Hypothalamus (tissue), 51 donors: ENCODE measurements at places on chromosomes 7 and 10.

- no peak for DNase-seq
Measured at GRCh38 chr7:77266291-77266794, 66.7 kb upstream of the FGL2 start.

- no peak for DNase-seq
Measured at GRCh38 chr10:28805390-28805789, 128.1 kb downstream of the BAMBI start.

DNA sequence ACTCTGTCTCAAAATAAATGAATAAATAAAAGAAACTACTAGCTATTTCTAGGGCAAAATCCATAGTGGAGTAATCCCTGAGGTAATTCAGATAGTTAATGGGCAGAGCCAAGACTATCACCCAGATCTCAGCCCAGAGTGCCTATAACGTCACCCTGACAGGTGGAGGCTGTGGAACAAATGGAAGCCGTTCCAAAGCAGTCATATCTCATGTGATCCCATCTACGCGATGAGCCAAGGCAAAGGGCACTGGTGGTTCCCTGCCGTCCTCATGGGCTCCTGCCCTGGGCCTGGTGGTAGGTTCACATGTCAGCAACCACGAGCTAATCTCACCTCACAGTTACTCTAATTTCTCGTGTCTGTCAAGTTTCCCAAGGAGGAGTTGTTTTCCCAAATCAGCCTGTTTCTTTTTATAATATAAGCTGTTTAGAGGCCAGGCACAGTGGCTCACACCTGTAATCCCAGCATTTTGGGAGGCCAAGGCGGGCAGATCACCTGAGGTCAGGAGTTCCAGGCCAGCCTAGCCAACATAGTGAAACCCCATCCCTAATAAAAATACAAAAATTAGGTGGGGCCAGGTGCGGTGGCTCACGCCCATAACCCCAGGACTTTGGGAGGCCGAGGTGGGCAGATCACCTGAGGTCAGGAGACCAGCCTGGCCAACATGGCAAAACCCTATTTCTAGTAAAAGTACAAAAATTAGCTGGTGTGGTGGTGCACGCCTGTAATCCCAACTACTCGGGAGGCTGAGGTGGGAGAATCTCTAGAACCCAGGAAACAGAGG, 22.5 kb upstream of the ASCC1 start:
- DNase-seq = no peak

GRCh38 chr10:47329855-47330254, 7.6 kb downstream of the GDF2 start:
- no peak for DNase-seq

GRCh38 chr10:97463363-97464132, 17.6 kb downstream of the ZDHHC16 start:
- peak; percentile 41 for DNase-seq

DNA sequence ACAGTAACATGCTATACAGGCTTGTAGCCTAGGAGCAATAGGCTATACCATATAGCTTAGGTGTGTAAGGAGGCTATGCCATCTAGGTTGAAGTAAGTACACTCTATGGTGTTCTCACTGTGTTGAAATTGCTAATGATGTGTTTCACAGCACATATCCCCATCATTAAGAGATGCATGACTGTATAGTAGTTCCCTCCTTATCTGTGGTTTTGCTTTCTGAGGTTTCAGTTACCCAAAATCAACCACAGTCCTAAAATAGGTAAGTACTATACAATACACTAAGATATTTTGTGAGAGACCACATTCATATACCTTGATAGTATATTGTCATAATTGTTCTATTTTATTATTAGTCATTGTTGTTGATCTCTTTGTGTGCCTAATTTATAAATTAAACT, 12.7 kb downstream of the FZD1 start:
- DNase-seq = no peak

DNA sequence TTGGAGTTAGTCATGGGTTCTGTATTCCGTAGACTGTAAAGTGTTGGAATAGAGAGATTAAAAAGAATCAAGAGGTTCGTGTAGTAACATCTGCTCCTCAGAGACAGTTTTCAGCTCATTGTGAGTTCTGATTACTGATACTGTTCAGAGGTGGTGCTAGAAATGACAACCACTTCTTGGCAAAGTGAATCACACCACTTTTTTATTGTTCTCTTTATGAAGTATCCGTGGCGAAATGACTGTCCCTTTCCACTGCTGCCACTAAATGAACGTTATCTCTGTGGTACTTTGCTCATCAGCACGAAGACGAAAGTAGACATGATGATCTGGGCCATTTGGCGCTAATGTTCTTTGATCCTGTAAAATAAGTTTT, 860 bp downstream of the RPP30 start:
- DNase-seq = no peak

DNA sequence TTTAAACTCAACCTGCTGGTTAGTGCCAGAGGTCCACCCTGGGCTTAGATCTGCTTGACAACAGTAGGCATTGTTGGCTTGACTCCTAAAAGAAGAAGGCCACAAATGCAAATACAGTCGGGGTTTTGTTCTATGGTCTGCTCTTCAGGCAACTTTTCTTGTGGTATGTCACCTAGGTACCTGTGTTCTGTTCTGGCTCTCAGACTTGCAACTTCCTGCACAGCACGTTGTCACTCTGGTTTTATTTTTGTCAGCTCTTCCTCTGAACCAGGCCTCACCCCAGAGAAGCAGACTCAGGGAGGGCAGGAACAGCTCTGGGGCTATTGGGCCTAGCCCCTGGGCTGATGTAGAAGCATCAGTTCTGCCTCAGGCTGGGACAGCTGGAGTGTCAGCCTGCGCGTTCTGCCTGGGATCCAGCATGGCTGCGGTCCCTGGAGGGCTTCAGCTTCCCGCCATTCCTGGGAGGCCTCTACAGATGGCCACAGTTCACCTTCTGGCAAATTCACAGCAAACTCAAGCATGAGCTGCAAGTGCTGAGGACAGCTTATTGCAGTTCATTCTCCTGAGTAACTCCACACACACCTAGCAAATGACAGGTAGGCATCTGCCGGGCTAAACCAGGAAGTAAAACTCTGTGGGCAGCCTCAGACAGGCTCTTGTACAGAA, 11.0 kb upstream of the PDCD4 start:
- no peak for DNase-seq

- no peak for DNase-seq
Measured at GRCh38 chr10:29470843-29471543, 163.8 kb downstream of the SVIL start.

- peak; percentile 28 for DNase-seq
Measured at GRCh38 chr10:1737222-1738061, at the start of gene ADARB2. Gene ADARB2 (minus strand): TSS chr10:1737525.

- no peak for DNase-seq
Measured at GRCh38 chr10:23191764-23192711, at the start of gene PTF1A. Gene PTF1A (plus strand): TSS chr10:23192312. CDS start chr10:23192531, 219 bp downstream.

- no peak for DNase-seq
Measured at GRCh38 chr10:18601321-18601720, 50.1 kb downstream of the NSUN6 start.

- DNase-seq = no peak
Measured at GRCh38 chr7:120360918-120361317, 87.9 kb downstream of the KCND2 start.

DNA sequence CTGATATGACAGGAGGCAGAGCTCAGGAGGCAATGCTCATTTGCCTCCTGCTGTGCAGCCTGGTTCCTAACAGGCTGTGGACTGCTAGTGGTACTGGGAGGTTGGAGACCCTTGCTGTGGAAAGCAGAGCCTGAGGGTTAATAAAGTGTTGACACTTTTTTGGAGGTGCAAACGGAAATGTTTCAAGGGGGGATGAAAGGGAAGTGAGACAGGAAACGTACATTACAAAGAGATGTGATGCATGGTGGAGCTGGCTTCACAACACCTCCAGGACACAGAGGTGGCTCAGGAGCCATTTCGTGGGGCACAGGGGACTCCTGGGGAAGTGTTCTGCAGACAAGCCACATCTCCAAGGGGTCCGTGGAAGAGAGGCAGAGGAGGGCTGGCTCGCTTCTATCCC, 137.6 kb upstream of the SVIL start:
- no peak for DNase-seq

DNA sequence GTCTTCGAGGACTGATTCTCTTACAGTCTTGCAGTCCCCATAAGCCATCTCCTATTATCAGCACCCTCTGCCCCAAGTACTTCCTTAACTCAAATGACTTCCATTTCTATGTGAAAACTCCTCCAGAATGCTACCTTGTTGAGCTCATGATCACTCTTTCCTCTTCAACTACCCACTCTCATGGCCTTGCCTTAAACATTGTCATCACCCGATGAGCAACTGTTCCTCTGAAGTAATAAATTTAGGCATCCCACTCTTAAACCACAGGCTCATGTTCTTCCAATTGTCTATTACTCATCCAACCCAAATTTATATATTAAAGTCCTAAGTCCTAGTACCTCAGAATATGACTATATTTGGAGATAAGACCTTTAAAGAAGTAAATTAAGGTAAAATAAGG, 152.9 kb downstream of the C1GALT1 start:
- DNase-seq = no peak

- no peak for DNase-seq
Measured at GRCh38 chr10:79137826-79138225, 69.1 kb downstream of the ZMIZ1 start.

GRCh38 chr7:73723813-73724212, 4.3 kb upstream of the STX1A start:
- no peak for DNase-seq

DNA sequence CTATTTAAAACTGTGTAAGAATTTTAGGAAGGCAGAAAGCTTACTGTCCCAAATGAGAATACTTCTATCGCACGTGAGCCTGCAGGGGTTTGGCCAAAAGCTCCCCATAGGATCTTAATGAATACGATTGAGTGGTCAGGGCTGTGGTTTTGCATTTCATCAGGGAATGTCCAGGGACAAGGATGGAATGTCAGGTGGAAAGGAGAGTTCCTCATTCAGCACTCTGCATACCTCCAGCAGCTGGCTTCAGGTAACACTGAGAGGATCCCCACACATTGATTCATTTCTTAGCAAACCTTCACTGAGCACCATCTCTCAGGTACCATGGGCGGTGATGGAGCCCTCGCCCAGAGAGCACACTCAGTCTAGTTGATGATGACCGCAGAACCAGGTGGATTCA, 27.2 kb downstream of the ANK3 start:
- DNase-seq = no peak

DNA sequence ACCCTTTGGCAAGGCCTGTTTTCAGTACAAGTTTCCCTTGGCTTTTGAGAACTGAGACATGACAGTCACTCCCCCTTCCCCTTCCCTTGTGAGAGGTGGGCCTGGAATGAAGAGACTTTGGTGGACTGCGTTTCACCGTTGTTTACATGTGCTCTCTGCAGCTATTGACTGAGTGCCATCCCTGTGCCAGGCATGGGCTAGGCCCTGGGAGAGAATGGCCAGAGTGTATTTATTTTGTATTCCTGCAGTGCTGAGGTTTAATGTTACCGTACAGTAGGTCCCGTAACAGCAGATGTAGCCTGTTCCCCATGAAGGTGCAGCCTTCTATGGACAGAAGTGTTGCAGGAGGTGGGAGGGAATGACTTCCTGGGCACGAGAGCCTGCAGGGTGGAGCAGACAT, 50.0 kb downstream of the TACR2 start:
- no peak for DNase-seq

DNA sequence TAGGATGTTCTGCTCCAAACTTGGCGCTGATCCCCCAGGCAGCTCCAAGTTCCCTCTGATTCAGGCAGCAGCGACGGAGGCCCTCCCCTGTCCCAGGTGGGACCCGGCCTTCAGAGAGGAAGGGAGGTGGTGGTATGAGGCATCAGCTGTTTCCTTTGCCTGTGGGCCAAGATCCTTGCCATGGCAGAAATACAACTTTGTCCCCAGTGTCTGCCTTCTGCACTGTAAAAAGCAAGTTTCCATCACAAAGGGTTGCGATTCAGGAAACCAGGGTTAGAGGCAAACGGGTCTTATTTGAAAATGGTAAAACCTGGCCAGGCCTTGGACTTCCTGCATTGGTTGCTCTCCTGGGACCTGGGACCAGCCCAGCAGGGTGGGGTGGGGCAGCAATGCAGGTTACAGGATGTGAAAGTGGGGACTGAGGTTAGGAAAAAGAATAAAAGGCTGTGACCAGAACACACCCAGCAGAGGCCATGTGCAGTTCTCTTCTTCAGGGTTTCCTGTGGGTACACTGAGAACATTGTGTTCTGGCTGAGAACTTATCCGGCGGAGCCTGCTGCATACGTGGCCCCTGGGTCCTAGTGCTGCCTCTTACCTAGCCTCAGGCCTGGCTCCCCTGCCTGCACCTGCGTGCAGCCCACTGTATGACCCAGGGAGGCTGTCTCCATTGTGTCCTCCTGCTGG, 25.1 kb upstream of the DDIT4 start:
- DNase-seq = peak; percentile 65

DNA sequence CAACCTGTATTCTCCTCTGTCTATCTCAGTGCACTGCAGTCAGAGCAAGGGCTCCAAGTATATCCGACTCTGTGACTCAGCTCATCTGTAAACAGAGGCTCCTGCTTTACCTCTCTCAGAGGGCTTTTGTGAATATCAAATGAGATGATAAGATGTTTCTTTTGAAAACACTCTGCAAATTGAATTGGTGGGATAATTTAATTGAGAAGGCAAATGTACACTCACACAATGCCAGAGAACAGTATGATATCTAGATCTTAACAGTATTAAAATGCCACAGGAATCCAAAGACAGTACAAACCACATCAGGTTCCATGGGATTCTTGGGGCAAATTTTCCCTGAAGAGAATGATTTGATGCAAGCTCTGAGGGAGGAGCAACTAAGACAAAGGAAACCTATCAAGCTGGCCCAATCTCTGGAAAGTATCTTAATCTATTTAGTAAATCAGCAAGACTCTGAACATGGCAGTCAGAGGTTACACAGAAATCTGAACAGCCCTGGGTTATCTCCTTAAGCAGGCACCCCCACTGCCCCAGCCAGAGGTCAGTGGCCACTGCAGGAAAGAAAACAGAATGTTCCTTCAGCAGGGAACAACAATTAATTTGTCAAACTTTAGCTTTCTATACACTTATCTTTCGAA, 45.9 kb downstream of the DOCK4 start:
- no peak for DNase-seq

GRCh38 chr10:125633517-125633999, 49.4 kb downstream of the TEX36 start:
- DNase-seq = no peak

- peak; percentile 76 for DNase-seq
Measured at GRCh38 chr10:98028168-98028770, 2.2 kb downstream of the CRTAC1 start.

DNA sequence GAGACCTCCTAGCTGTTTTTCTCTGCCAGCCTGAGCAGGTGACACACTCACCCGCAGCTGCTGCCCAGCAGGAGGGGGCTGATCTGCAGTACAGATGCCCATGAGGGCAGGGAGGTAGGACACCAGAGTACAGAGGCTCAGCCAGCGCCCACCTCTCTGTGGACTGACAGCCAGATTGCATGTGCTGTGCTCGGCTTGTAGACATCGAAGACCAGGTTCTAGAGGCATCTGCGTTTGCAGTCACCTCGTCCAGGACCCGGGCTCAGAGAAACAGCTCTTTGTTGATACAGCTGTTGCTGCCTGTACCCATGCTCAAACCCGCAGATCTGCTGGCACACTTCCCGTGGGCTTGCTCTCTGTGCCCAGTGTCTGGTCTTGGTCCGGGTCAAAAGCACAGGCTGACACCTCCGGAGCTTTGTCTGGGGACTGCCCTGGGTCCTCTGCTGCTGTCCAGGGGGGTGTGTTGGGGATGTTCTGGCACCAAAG, 224.7 kb downstream of the GLRX3 start:
- no peak for DNase-seq
